ENCODE measurements at places on chromosomes 7 and 10.

- no peak for DNase-seq
Observed at GRCh38 chr10:92773776-92774175, 74.5 kb upstream of the EXOC6 start.

- DNase-seq: no peak
Observed at GRCh38 chr7:142413280-142414000, 155.6 kb upstream of the PRSS58 start.

DNA sequence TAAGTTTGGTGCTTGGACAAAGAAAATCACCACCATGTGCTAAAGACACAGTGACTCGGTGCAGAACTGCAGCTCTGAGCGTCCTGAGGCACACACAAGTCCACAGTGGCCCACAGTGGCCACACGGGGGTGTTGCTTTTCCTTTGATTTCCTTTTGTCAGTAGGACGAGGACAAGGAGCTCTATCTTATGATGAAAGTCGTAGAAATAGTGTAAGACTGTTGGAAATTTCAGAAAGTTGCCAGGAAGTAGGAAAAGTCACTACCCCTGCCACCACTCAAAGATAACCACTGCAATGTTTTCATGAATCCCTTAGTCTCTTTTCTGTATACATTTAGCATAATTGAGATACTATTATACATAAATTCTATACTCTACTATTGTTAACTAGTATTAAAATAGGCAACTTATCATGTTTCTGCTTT lies 146.0 kb downstream of the TNS3 start:
- peak; percentile 78 for DNase-seq

DNA sequence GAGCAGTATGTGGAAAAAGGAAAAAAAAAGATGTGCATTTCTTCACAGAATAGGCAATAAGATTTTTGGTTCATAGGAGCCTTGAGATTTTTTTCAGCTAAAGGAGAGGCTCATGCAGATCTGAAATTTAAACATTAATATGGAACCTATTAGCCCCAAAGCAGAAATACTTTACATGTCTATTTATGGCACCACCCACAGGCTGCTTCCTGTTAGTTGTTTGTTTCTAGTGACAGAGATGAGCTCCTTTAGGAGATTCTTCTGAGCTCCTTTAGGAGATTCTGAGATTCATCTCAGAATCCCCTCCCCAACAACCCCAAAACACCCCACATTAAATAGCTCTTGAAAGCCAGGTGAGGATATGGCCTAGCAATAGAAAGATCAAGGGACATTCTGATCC lies 27.9 kb upstream of the HPS1 start:
- no peak for DNase-seq

DNA sequence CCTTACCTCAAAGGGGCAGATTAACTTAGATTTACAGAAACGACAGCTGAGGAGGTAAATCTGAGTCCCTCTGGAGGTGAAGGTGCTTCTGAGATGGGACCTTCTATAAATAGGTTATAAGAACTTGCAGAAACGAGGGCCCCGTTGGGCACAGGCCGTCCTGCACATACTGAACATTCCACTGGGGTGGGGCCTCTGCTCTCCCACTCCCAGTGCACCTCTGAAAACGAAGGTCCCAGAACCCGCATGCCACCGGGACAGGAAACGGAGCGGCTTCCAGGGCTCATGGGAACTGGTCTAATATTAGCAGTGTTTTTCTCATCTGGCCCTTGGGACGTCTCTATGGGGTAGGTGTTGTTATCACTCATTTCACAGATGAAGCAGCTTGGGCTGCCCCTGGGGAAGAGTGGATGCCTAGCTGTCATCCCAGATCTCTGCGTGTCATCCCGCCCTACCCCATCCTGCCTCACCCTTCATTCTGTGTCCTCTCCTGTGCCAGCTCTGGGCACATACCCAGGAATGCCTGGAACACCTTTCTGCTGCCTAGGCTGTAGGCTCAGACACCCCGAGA lies 19.6 kb downstream of the C10orf62 start:
- no peak for DNase-seq

DNA sequence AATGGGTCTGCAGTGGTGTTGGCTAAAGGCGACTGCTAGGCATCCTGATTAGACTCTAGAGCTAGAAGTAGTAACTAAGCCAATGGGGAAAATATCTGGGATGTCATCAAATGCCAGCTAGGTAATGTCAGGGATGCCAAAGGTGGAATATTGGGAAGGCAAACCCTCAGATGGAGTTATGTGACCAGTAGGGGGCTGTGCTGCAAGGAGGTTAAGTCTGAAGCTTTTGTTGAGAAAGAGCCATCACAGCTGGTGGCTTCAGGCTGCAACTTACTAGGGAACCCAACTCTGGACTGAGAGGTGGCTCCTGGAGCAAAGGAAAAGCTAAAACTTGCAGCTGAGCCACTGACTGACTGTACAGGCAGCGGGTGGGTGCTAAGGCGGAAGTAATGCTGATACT lies 576.9 kb upstream of the GHITM start:
- DNase-seq: no peak

DNA sequence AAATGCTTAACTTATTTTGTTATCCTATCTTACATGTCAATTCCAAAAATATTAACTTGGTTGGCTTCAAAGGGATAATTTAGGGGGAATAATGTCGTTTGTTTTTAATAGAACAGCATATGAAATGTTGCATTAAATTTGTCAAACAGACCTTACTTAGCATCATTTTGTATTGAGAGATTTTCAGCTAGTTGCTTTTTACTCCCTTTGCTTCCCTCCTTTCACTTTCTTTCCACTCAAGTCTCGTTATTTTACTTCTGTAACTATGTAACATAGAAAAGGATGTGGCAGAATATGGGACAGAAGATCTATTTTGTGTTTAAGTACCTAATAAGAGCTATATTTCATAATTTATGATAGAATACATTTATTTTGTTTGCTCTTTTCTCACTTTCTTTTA lies 2.6 kb downstream of the PHYHIPL start:
- no peak for DNase-seq

- no peak for DNase-seq
Observed at GRCh38 chr7:46286356-46286755, 365.3 kb upstream of the IGFBP3 start.
